ENCODE measurements at places on chromosomes 5 and 9. TPM values are rescaled to one million over a fixed set of nuclear protein-coding genes. Genes with fewer than 3 reads are reported as not detected.

The SPATA31E1 gene
- not detected for total RNA-seq

The DRD1 gene
- total RNA-seq = not detected

The COL15A1 gene
- total RNA-seq = 85.5 TPM

The GLDC gene
- not detected for total RNA-seq

The HSPB3 gene
- not detected for total RNA-seq

The TCF7 gene
- total RNA-seq = 2.5 TPM

The AJM1 gene
- total RNA-seq = 3.0 TPM

The PDE6A gene
- not detected for total RNA-seq

The BARHL1 gene
- total RNA-seq = not detected

The PCDHB4 gene
- 2.8 TPM for total RNA-seq

The TMEM215 gene
- total RNA-seq = not detected

The CHSY3 gene
- total RNA-seq = 3.7 TPM

The ADGRV1 gene
- not detected for total RNA-seq

The AQP3 gene
- total RNA-seq = 12.3 TPM

The PRDM9 gene
- not detected for total RNA-seq

The FOXD4L5 gene
- not detected for total RNA-seq

The DNAH5 gene
- total RNA-seq = 0.16 TPM

The FYB1 gene
- total RNA-seq = 25.1 TPM

The CCDC171 gene
- 3.8 TPM for total RNA-seq

The ZDHHC11 gene
- total RNA-seq = 0.88 TPM

The MLANA gene
- not detected for total RNA-seq

The DNM1 gene
- total RNA-seq = 43.5 TPM

The ANKRD18B gene
- total RNA-seq = not detected

The FCN2 gene
- total RNA-seq = 9.8 TPM

The ARL15 gene
- total RNA-seq = 32.1 TPM

The QRFP gene
- total RNA-seq = not detected

The RNF180 gene
- total RNA-seq = 9.9 TPM

The ADCY2 gene
- 8.5 TPM for total RNA-seq

The PTGDS gene
- total RNA-seq = 15.5 TPM

The SLC36A2 gene
- 0.19 TPM for total RNA-seq

The NMUR2 gene
- not detected for total RNA-seq

The PCDHA5 gene
- 0.51 TPM for total RNA-seq

The GRM6 gene
- total RNA-seq = not detected

The SLC36A3 gene
- not detected for total RNA-seq

The LRRC26 gene
- total RNA-seq = not detected

The CARD9 gene
- 6.5 TPM for total RNA-seq

The MARVELD2 gene
- 0.34 TPM for total RNA-seq

The NUTM2G gene
- total RNA-seq = not detected

The PCDHGA1 gene
- total RNA-seq = 0.33 TPM

The NFX1 gene
- total RNA-seq = 40.5 TPM

The FREM1 gene
- 8.5 TPM for total RNA-seq

The ACSL6 gene
- 0.82 TPM for total RNA-seq

The PPP3R2 gene
- total RNA-seq = not detected

The TOR2A gene
- total RNA-seq = 11.4 TPM
